Suppressor macrophage treated with lipopolysaccharide for 4 hours (primary cell): ENCODE measurements at places on chromosomes 12 and 14.

GRCh38 chr14:102525929-102526497 is 16.4 kb upstream of the ANKRD9 start:
- DNase-seq, result no peak

- DNase-seq, result no peak
These were observed 175.3 kb downstream of the PRKD1 start for GRCh38 chr14:29752221-29752923.

- peak; percentile 76 for DNase-seq
These were observed 7.7 kb upstream of the RACGAP1 start for GRCh38 chr12:50032854-50033581.

GRCh38 chr14:61478971-61479473 is 157.6 kb downstream of the PRKCH start:
- DNase-seq, result peak; percentile 77

DNA sequence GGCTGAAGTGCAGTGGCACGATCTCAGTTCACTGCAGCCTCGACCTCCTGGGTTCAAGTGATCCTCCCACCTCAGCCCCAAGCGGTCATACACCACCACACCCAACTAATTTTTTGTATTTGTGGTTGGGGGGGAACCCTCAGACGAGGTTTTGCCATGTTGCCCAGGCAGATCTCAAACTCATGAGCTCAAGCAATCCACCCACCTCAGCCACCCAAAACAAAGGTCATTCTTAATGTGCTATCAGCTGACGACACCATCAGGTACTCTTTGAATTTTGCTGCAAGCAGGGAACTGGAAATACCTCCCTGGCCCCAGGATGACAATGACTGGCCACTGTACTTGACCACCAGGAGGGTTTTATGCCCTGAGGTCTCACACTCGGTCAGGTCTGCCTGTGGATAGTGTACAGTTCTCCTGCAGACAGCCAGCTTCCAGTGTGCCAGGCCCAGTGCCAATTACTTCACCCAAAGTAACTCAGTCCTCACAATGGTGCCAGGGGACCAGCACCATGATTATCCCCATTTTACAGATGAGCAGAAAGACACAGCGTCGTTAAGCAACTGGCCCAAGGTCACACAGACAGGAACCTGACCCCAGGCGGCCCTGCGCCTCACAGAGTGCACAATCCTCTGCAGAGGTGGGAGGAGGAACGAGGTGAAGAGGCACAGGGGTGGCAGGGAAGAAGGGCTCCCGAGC is 42.9 kb downstream of the ITPK1 start:
- DNase-seq, result no peak

DNA sequence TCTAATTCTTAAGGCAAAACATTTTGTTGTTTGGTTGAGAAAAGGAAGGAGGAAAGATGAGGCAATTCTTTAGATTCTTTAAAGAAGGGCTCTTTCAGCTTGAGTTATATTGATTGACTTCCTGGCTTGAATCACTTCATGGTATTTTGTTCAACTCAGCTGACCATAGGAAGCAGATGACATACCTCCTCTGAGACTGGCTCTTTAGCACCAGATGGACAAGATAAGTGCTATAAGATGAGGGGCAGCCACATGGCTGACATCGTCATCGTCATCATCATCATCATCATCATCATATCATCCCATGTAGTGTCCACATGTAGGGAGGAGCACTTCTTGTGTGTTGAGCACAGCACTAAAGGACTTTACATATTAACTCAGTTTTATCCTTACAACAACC is 81.3 kb downstream of the SSPN start:
- peak; percentile 75 for DNase-seq
